ENCODE measurements at places on chromosomes 2 and 18.
A peak's percentile ranks its signal among the peaks of the same experiment; 100 is the strongest.

- DNase-seq, result no peak
Measured at GRCh38 chr2:55180374-55180773, 51.7 kb downstream of the CLHC1 start.

GRCh38 chr2:78977661-78978145 lies 47.8 kb upstream of the REG3G start:
- no peak for DNase-seq

GRCh38 chr18:45448871-45449270 lies 166.4 kb upstream of the SLC14A2 start:
- no peak for DNase-seq

GRCh38 chr18:21997207-21998143 lies 171.9 kb upstream of the GATA6 start:
- peak; percentile 23 for DNase-seq

DNA sequence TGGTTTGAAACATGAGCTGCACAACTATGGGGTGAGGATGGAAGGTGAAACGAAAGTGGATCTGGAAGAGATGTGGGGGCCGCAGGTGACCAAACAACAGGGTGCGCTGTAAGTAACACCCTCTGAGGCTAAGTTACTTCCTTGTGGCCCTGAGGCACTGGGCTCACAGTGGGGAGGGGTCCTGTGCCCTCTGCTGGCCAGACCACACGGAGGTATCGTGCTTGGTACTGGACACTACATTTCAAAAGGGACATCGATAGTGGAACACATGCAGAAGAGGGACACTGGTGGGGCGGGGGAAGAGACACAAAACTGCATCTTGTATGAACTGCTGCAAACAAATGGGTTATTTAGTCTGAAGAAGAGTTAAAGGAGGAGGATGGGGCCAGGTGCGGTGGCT lies 110.6 kb downstream of the CLIP4 start:
- DNase-seq, result no peak

DNA sequence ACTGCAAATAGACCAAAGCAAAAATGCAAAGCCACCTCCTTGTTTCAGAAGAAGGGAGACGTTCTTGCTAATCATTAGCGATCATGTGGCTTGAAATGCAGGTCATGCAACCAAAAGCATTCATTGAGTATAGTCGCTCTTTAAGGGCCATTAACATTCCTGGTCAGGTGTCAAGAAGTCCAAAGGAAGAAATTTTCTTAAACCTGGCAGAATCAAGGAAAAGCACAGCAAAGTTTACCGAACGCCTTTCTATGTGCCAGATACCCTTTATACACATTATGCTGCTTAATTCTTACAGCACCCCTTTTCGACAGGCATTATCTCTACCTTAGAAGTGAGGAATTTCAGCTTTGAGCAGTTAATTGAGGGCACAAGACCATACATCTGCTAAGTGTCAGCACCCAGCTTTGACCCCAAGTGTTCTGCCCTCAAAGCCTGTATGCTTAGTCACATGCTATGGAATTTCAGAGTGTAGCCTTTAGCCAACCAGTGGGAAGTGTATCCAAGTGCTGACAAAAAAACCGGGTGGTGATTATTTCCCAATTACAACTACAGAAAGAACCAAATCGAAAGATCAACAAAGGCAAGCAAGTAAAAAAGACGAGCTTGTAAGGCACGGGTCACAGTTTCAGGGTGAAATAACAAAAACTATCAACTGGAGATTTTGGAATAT lies 70.8 kb downstream of the EPHA4 start:
- no peak for DNase-seq

Data from T-helper 1 cell (primary cell).